CD4-positive, alpha-beta T cell treated with Interleukin-21 for 1 hour (primary cell): ENCODE measurements at places on chromosomes 3 and 15.

- no peak for DNase-seq
These were observed 1.5 kb downstream of the SNX33 start for GRCh38 chr15:75649045-75649761.

DNA sequence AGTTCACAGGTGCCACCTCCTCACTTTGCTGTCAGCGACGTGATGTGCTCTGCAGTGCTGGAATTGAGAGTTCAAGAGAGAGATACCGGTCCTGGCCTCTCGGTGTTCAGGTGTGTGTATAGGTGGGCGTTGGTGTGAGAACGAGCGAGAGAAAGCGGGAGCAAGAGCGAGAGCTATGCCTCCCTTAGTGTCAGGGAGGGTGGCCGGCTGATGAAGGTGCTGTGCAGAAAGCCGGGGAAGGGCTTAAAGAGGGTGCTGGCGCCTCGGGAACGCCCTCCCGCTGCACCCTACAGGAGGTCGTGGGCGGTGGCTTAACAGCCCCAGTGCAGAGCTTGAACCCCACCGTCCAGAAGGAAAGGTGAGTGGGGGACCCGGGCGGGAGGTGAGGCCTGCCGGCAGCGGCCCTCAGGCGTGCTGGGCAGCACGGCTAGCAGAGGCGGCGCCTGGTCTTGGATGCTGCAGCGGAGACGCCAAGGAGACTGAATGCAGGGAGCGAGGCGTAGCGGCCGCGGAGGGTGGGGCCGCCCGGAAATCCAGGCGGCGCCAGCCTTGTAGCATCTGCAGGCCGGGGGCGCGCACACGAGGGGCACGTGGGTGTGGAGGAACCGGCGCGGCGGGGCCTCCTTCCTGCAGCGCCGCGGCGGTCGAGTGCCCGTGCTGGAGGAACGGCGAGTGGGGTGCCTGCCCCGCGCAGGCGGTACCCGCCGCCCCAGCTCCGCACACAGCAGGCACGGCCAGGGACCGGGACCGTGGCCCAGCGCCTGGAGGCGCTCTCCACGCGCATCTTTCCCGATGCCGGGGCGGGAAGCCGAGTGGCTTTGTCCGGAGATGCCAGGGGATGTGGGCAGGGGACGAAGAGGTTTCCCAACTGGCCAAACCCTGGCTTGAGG is 246.8 kb upstream of the TOPAZ1 start:
- no peak for DNase-seq

- DNase-seq = no peak
These were observed 307.9 kb downstream of the TLE3 start for GRCh38 chr15:69789648-69790393.

GRCh38 chr3:56962206-56962605 is 98.3 kb upstream of the SPATA12 start:
- DNase-seq = no peak

DNA sequence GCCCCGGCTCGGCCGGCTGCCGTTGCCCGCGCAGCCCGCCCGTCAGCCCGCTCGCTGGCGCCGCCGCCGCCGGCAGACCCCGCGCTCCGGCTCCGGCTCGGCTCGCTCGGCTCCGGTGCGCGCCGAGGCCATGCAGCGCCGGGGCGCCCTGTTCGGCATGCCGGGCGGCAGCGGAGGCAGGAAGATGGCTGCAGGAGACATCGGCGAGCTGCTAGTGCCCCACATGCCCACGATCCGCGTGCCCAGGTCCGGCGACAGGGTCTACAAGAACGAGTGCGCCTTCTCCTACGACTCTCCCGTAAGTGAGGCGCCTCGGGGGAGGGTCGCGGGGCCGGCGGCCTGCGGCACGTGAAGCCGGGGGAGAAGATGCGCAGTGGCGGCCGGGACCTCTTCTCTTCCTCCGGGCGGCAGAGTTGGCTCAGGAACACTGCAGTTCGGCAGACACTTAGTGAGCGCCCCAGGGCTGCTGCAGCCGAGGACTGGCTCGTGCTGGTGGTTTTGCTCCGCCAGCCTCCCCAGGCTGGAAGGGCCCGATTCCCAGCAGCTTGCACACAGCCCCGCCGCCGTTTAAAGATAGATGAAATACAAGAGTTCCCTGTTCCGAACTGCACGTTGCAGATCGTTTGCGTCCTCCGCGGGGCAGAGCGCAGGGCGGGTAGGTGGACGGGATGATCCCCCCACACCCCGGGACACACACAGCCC is 407 bp downstream of the USP13 start:
- peak; percentile 58 for DNase-seq

DNA sequence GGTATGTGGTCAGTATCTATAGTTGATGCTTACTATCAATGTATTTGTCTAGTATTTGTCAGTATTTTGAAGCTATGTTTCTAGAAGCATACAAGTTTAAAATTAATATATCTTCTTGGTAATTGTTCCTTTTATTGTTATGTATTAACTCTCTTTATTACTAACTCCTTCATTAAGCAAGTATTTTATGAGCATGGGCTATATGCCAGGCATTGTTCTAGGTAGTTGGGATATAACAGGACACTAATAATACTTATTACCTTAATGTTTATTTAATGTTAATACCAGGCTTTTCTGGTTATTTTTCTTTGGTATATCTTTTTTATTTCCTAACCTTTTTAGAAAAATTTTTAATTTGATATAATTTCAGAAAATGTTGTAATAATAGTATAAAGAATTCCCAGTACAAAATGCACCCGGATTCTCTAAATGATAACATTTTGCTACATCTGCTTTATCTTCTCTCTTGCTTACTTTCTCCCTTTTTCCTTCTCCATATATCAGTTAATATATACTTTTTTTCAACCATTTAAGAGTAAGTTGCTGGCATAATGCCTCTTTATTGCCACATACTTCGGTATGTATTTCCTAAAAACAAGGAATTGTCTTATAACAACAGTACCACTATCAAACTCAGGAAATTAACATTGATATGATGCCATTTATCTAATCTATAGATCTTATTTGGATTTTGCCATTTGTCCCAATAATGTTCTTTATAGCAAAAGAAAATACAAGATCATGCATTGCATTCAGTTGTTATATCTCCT is 30.9 kb downstream of the LRRC49 start:
- no peak for DNase-seq

DNA sequence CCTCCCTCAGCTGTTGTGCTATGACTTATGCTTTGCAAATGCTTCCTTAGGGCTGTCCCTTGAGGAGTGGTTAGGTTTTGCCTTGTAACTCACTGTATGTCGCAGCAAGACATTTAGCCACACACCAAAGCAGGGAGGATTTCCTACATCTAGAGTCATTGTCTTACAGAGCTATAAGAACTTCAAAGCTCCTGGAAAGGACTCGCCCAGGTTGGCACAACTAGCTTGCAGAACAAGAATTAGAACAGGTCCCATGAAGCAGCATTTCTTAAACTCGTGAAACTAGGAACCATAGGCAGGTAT is 19.4 kb upstream of the ACAP2 start:
- no peak for DNase-seq

DNA sequence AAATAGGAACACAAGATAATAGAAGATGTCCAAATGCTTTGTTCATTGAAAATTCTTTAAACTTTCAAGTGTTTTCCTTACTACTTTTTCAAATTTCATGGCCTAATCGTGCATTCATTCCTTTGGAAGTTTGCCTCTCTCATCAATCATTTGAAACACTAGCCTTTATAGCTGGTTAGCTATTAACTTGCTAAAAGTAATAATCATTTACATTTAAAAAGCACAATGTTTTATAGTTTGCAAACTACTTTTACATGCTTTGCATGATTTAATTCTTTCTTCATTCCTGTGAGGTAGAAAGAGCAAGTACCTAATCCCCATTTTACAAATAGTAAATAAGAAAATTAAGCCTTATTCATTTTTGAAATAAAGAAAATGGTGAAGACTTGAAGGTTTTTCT is 137.4 kb upstream of the SLC7A14 start:
- DNase-seq = no peak
